ENCODE measurements at places on chromosomes 16 and 17.

DNA sequence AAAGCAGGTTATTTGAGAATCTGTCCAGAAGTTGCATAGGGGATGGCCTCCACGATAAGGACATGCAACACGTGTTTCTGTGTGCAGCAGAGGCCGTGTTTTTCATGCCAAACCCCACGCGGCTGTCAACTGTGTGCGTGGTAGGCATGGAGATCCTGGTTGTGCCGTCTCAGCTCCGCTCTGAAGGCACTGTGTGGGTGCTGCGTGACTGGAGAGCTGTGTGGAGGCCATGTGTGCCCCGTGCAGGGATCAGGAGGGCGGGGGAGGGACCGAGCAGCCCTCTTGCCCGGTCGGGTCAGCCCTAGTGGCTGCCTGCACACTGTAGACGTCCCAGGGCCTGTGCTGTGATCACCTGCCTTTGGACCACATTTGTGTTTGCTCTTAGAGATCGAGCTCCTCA lies 74.5 kb downstream of the SEC14L1 start:
- DNase-seq: no peak

DNA sequence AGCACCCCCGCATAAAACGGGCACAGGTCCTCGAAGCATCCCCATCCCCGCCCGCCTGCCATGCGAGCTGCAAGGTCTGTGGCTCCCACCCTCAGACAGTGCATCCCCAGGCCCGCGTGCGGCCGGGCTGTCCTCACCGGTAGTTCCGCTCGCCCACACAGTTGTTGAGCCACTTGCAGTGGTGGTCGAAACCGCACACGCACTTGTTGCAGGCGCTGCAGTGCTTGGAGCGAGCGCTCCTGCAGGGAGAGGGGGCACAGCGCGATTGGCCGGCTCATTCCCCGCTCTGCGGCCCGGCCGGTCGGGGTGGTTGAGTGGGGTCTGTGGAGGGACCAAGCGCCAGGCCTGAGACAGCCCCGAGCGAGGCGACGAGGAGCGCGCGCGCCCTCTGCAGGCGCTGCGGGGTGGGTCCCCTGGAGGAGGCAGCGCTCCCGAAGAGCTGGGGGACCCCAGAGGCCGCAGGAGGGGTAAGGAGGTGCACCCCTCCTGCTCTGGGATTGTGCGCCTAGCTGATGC lies 6.0 kb upstream of the TPPP3 start:
- DNase-seq: no peak

- no peak for DNase-seq
Measured at GRCh38 chr16:10972819-10973464, 28.6 kb downstream of the CLEC16A start.

DNA sequence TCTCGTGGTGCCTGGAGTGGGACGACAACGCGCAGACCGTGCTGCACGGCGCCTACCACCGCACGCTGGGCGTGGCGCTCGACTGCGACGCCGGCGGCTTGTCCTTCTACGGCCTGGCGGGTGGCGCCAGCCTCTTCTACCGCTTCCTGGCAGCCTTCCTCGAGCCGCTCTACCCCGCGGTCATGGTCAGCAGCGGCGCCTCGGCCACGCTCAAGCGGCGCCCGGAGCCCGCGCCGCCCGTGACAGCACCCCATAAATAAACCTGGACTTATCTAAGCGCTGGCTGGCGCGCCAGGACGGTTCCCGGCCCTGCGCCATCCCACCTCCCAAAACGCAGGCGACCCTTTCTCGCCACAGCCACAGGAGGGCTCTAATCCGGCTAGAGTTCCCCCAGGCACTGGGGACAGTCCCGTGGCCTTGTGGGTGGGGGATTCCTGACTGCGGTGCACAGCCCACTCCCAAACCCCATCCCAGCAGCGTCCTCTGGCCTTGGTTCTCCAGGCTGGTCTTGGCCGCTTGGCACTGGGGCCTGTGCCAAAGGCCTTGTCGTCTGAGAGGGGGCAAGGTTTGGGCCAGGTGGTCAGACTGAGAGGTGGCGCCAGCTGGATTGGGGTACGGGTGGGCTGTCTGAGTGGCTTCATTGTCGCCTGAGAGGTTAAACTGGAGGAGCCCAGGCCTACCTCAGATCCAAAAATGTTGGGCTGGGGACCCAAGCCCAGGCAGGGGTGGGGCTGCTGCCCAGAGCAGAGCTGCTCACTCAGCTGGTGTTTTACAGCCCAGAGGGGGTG lies 10.1 kb upstream of the SLC16A5 start:
- no peak for DNase-seq

DNA sequence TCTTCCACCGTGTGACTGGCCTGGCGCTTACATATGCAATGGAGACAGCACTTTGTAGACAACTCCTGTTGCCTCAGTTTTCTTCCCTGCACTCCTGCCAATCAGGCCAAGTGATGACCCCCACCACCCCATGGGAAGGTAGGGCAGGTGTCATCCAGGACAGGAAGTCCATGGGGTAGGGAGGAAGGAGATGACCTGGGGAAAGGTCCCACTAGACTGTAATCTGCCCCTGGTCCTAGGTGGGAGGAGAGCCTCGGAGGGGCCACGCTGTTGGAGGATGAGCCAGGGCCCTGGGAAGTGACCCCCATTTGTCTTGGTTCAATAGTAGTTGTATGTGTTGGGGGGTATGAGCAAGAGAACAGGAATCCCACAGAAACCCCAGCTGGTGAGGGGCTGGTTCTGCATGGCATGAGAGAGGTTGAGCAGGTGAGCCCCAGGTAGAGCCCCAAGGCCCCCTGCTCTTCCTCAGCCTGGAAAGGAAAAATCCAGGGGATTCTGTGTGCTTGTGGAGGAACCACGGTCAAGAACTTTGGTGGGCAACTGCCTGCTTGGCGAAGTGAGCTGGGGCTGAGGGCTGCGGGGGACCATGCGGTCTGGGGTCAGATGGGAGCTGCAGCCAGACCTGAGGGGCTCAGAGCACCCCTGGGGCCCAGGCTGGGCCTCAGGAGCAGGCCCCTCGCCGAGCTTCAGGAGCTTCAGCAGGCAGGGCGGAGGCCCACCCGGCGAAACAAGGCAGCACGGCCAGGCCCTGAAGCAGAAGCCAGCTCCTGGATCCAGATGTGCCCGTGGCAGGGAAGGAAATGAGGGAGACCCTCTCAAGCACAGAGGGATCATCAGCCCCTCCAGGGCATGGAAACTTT lies 50.7 kb downstream of the NT5M start:
- DNase-seq: no peak

GRCh38 chr16:80743273-80743672 lies 61.1 kb downstream of the CDYL2 start:
- no peak for DNase-seq

GRCh38 chr17:45138911-45139532 lies 3.5 kb downstream of the ACBD4 start:
- no peak for DNase-seq
